ENCODE measurements at places on chromosomes 4 and X.

- DNase-seq, result no peak
Measured at GRCh38 chr4:150970685-150971151, 44.4 kb downstream of the LRBA start.

DNA sequence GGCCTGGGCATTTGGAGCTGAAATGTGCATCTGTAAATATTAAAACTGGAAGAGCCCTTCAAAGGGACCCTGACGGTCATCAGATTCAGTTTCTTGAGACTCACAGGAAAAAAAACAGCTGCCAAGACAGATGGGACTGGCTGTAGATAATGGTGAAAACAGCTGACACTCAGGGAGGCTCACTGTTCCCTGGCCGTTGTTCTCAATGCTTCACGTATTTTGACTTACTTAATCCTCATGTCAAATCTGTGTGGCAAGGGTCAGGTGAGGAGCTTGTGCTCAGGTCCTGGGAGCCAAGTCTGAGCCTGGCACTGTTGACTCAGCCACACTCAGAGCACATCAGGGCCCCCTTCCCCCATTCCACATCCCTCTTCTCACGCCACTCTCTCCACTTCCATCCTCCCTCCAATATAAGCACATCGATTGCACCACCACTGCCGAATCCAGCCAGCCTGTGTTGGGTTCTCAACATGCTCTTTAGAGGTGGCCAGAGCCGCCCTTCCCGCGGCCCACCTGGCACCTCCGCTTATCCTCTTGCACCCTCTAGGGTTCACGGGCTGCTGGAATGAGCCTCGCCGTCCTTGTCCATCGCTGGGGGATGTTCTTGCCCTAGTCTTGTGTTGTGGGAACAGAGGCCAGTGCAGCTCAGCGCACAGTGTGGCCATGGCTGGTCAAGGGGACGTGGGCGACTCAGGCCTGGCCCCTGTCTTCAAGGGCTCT lies 40.1 kb downstream of the EVC start:
- no peak for DNase-seq

GRCh38 chr4:99857307-99857706 lies 36.9 kb downstream of the LAMTOR3 start:
- DNase-seq, result no peak

DNA sequence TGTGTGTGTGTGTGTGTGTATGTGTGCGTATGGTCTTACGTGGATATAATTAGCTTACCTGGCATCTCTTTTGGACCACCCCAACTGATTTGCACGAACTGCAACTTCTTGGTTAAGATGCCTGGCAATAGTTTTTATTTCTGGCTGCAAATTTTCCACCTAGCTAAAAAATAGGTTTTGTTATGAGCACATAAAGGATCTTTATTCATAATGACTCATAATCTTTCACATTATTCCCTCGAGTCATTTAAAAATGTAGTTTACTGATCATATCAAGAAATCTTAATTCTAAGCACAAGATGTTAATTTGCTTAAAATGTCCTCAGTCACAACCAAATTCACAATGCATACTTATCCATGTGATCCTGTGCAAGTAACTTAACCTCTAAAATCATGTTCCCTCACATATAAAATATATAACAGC lies 1.5 kb downstream of the COX18 start:
- no peak for DNase-seq

GRCh38 chr4:10205223-10205622 lies 88.6 kb upstream of the WDR1 start:
- DNase-seq, result no peak

DNA sequence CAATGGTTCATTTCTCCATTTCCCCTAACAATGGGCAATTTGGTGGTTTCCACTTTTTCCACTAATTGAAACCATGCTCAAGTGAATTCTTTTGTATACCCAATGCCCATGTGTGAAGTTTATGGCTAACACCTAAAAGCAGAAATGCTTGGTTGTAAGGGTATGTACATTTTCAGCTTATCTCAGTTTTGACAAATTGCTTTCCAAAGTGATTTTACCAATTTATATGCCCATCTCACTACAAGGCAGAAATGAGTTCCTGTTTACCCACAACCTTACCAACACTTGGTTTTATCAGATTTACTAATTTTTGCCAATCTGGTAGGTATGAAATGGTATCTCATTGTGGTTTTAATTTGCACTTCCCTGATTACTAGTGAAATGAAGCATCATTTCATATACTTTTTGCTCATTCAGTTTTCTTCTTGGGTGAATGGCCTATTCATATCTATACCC lies 14.8 kb downstream of the GPR34 start:
- DNase-seq, result no peak

GRCh38 chr4:1406394-1406980 lies at the start of gene NKX1-1:
Gene NKX1-1 (minus strand): TSS chr4:1406442. CDS start chr4:1406442, 0 bp downstream.
- DNase-seq, result no peak

GRCh38 chr4:127491571-127491970 lies 141.2 kb upstream of the INTU start:
- DNase-seq, result no peak

DNA sequence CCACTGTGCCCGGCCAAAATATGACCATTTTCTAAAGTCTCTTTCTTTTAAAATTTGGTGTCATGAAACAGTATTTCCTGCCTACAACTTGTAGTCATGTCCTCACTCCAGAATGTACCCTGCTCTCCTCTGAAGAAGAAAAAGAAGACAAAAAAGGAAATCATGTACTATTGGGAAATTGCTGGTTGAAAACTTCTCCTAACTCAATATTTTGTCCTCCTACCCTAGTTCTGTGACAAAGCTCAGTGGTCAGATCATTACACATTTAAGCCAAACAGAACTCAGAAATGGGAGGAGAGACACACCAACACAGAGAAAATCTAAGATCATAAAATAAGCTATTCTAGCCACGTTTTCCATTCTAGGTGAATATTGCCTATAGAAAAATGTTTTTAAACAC lies 127.7 kb downstream of the IRF2 start:
- DNase-seq, result no peak

DNA sequence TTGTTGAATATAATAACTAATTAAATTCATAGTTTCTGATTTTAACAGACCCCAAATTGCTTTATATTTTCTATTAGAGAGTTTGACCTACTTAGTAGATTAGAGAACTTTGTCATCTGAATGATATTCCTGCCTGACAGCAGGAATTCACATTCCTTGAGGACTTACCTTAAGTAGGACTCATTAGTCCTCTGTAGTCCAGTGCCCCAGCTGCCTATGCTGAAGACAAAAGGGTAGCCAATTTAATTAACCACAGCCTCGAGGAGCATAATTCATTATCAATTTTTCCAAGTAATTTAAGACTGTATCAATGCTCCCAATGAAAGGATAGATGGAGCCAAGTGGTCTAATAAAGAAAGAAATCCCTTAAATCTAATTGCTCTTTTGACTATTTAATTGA lies 1405.0 kb upstream of the IGFBP7 start:
- DNase-seq, result no peak

GRCh38 chr4:15778289-15779241 lies at the start of gene CD38:
Gene CD38 (plus strand): TSS chr4:15778328. CDS start chr4:15778415, 87 bp downstream.
- DNase-seq, result peak; percentile 45

- DNase-seq, result no peak
Measured at GRCh38 chrX:141405486-141405852, 163.2 kb upstream of the SPANXC start.

- no peak for DNase-seq
Measured at GRCh38 chr4:149426461-149426860, 389.2 kb downstream of the IQCM start.

DNA sequence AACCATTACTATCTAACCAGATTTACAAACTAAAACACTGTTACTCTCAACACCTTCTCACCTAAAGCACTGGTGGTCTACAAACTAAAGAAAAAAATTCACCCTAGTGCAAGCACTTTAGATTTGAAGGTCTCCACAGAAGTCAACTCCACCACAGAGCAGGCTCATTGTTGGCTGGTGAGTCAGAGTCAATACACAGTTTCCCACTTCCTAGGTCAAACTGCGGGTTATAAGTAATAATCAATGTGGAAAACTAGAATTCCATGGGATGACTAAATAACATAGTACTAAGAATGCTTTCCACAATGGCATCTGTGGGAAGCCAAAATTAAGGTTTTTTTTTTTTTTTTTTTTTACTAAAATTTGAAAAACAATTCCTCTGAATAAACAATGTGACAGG lies 191.8 kb downstream of the PDGFC start:
- DNase-seq, result no peak

DNA sequence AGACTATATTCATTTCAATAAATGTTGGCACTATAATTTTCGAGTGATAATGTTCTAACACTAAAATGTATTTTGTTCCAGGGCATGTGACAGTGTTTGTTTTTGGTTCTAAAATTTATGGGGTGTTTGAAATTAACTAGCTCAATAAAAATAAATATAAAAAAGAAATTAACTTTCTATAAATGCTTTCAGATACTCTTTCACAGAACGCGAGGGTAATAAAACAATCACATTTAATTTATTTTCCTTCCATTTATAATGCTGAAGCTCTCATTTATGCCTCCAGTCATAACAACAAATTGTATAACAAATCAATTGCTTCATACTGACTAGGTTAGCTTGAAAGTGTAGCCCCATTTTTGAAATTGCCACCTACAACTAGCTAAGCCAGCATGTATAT lies 122.4 kb upstream of the GPM6A start:
- no peak for DNase-seq

GRCh38 chr4:124713185-124713592 lies 657 bp upstream of the ANKRD50 start:
- DNase-seq, result peak; percentile 61

- no peak for DNase-seq
Measured at GRCh38 chr4:24471486-24472160, 112.7 kb downstream of the DHX15 start.

- peak; percentile 79 for DNase-seq
Measured at GRCh38 chr4:1043651-1044468, 32.4 kb downstream of the FGFRL1 start.

- no peak for DNase-seq
Measured at GRCh38 chr4:3372933-3373465, 68.8 kb upstream of the HGFAC start.

DNA sequence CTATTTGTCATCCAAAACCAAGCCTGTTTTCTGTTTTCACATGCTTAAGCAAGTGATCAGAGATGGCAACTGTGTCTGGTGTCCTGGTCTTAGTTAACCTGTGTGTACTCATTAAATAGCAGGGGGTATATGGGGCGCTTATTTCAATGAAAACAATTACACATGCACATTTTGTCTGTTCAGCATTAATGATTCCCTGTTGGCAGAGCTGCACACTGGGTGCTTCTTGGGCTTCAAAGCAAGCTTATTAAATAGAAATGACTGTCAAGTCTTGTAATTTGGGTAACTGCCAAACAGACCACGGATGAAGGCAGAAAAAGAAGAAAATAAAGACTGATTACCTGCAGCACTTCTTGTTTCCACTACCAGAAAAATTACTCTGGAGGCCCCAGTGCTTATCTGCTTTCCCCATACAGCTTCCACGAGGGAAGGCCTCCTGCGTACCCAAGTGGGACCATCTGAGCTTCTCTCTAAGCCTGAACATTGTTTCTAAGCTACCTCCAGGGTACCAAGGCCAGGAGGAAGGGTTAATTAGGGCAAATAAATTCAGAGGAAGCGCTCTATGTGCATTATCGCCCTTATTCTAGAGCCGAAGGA lies 107.2 kb upstream of the TBL1X start:
- DNase-seq, result no peak

DNA sequence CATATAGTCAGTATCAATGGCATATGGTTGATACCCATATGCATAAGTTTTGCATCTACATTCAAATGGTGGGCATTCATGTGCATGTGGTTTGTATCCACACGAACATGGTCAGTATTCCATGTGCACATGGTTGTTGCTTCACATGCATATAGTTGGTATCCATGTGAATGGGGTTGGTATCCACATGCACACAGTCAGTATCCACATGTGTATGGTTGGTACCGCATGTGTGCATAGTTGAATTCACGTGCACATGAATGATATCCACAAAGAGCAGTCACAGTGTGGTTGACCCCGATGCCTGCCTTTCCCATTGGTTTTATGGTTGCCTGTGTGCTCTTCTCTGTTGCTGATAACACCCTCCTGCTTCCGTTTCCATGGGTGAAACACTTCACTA lies 427.9 kb downstream of the STIM2 start:
- DNase-seq, result no peak

DNA sequence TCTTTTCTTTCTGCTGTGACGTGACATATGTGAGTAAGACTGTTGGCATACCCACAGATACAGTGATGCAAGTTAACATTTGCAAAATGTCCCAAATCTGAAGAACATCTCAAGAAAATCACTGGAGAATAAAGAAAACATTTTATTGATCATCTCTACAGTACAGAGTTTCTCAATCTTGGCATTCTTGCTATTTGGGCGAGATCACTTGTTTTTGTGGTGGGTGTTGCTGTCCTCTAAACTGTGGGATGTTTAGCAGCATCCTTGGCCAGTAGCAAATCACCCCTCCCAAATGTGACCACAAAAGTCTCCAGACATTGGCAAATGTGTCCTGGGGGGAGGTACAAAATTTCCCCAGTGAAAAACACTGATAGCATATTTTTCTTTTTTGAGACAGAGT lies 28.8 kb downstream of the AMELX start:
- no peak for DNase-seq

- DNase-seq, result no peak
Measured at GRCh38 chrX:134459683-134460004, 321 bp upstream of the HPRT1 start.

- DNase-seq, result no peak
Measured at GRCh38 chr4:109998867-109999584, 86.3 kb downstream of the EGF start.

DNA sequence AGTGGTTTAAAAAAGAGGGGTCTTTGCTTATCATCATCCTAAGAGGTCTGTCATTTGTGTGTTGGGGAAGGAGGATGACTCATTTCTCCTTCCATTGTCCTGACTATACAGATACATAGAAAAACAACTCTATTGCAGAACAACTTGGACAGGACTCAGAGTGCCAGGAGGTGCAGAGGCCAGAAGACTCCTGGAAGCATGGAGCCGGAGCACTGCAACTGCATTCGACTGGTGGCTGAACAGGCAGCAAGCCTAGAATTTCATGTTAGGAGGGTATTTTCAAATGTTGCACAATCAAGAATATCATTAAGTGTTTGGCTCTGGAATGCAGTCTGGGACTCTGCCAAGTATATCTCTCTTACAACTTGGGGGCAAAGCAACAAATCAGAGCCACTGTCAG lies 35.0 kb upstream of the MAML3 start:
- no peak for DNase-seq

DNA sequence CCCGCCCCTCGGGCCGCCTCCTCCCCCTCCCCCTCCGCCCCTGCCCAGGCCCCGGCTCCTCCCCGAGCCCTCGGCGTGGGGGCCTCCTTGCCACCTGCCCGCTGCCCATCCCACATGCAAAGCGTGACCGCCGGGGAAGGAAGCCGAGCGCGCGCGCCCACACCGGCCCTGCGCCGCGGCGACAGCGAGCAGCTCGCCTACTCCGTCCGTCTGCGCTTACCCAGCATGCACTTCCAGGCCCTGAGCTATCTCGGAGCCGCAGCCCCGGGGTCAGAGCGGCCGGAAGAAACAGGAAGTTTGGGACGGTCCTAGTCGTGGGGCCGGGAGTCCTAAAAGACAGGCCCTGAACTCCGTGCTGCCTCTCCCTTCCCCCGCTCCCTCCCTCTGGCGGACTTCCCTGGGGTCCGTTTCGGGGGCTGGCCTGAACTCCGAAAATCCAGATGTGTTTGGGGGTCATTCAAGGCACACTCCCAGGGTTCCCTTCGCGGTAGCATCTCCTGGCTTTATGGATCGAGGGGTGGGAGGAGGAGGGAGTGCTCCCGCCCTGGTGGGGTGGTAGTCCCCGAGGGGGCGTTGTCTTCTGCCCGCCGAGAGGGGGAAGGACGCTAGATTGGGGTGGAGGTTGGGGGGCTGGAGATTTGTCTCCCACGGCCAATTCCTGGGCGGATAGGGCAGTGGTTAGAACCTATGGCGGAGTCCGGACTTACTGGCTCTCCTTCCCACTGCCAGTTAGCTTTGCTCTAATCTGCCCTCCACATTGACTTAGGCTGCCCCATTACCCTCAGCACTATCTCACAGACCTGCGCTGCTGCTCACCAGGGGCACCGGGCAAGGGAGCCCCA lies 25.0 kb upstream of the BCORL1 start:
- peak; percentile 86 for DNase-seq
